ENCODE measurements at places on chromosomes 6 and 20.
A peak's percentile ranks its signal among the peaks of the same experiment; 100 is the strongest.

DNA sequence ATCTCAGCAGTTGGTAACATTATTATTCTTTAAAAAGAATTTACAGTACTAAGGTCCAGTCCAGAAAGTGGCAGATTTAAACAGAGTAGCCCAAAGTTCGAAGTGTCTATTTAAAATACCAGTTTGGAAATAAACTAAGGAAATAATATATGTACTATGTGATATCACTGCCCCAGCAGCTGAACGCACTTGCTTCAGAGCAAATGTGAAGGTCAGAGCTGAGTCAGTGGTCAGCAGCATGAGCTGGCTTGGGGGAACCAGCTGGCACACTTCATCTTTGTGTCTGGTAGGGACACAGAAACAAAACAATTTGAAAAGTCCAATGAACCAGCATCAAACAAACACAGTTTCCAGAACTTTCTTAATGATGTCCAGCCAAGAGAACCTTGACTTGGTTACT is 15.4 kb downstream of the TMEM14B start:
- DNase-seq = no peak

- no peak for DNase-seq
These were observed 75.7 kb downstream of the METTL24 start for GRCh38 chr6:110282412-110282811.

DNA sequence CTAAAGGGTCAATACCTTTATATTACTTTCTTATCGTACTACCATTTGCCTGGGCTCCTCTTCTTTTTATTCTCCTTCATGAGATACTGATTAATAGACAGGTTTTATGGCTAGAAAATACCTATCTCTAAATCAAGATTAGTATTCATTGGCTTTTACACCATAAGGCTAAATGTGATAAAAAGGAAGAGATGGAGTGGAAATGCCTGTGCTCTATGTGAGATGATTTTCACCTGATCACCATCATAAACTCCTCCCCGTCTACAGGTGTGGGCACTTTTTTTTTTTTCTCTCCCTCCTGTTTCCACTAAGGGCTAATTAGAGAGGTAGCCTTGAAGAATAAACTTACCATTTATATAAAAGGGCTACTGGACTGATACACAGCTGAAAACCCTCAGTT is at the start of gene GLYATL3:
Gene GLYATL3 (plus strand): TSS at position 301 of the 400 bp plus-strand sequence. CDS start 12,068 bp downstream, outside the sequence.
- no peak for DNase-seq

GRCh38 chr20:8518878-8519277 is 386.8 kb downstream of the PLCB1 start:
- no peak for DNase-seq

DNA sequence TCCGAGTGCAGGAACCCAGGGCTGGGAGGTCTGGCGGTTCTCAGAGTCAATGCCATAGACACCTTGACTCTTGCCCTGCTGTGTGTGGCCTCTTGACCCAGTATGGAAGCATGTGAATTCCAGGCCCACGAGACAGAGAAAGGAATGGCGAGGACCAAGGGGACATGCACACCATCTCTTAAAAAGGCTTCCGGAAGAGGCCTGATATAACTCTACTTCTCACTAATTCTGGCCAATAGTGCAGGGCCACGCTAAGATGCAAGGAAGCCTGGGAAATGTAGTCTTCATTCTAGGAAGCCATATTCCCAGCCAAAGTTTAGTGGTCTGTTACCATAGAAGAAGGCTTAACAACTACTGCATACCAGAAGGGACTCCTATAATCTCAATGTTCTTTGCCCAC is 177.0 kb upstream of the KCNG1 start:
- DNase-seq = no peak

- no peak for DNase-seq
These were observed 25.7 kb downstream of the SLC2A4RG start for GRCh38 chr20:63765082-63765873.

GRCh38 chr20:20023395-20023794 is 6.2 kb downstream of the NAA20 start:
- no peak for DNase-seq

GRCh38 chr6:88619951-88620350 is 343.5 kb downstream of the RNGTT start:
- no peak for DNase-seq

DNA sequence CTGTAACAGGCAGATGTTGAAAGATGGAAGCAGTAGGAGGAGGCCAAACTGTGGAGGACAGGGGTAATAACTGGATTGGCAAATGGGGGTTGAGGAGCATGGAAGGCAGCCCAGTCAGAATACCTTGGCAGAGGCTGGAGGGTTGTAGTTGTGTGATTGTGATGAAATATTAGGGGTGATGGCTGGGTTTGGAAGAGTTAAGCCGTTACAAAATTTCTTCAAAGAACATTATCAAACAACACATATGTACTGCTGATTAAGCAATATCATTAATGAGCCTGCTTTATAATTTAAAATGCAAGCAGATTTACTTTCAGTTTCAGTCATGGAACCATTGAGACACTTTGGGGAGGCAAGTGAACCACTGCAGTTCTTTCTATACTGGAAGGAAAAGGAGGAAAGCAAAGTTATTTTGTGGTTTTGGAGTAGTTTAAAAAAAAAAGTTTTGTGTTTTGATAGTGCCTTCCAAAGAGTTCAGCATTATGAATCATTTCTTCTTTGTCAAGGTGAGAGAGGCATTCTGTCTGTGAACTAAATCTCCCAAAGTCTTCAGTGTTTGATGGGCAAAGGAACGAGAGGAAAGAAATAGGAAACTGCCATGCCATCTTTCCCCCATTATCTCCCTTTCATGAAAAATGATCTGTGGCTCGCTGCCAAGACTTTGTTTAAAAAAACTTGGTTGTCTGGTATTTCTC is 20.7 kb downstream of the FOXO3 start:
- no peak for DNase-seq

DNA sequence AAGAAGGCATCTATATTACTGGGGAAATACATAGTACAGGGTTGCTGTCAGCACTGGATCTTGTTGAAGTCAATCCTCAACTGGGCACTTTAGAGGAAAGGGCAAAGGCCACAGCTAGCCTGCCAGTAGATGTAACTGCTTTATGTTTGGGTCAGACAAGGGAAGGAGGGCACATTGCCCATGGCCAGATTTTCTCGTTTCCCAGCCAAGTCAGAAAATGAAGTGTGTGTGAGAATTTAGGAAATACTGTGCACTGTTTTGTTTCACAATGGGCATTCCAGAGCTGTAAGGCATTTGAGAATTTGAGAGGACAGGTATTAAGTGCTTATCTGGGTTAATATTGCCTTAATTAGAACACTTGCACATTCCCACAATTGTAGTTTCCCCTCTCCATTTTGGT is 183.9 kb upstream of the MCHR2 start:
- no peak for DNase-seq

GRCh38 chr6:124066269-124066668 is 262.6 kb downstream of the NKAIN2 start:
- DNase-seq = no peak

GRCh38 chr6:151254451-151255081 is 14.8 kb downstream of the AKAP12 start:
- DNase-seq = no peak

GRCh38 chr20:60365882-60366281 is 407.7 kb downstream of the CDH26 start:
- no peak for DNase-seq

GRCh38 chr20:2408111-2408510 is 27.4 kb downstream of the TGM6 start:
- DNase-seq = no peak

DNA sequence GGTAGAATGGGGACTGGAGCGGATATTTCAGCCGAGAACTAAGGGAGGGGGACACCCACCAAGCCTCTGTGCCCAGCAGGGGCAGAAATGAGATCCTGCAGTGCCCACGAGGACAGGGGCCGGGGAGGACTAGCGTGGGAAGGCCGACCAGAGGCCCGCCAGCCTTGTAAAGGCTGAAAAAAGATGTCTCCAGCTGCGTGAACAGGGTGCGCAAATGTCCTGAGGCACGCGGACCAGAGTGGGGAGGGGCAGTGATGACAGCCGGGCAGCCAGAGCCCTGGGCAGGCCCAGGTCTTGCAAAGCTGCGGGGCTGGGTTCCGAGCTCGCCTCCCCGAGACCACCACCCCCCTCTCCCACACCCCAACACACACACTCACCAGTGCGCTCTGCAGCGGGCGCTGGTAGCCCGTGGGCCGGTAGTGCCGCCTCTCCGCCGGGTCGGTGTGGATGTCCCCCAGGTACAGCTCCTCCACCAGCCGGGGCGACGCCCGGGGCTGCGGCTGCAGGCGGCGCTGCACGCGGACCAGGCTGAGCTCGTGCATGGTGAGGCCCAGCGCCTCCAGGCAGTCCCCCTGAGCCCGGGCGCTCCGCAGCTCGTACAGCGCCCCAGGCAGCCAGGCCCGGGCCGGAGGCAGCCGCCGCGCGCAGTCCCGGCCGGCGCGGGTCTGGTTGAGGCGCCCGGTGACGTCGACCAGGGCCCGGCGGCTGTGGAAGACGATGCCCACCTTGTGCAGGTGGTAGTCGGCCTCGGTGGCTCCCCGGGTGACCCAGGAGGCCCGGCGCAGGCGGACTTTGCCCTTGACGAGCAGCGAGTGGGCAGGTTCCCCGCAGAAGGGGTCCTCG is 48.2 kb downstream of the APCDD1L start:
- DNase-seq = no peak

- DNase-seq = no peak
These were observed 1158.7 kb upstream of the EYS start for GRCh38 chr6:66865771-66866170.

DNA sequence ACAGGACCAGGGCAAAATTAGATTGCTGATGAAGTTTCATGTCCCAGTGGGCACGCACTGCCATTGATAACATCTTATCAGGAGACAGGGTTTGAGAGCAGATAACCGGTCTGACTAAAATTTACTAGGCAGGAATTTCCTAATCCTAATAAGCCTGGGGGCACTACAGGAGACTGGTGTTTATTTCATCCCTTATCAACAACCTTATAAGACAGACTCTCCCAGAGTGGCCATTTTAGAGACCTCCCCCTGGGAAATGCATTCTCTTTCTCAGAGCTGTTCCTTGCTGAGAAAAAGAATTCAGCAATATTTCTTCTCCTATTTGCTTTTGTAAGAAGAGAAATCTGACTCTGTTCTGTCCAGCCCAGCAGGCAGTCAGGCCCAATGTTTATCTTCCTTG is 423.4 kb upstream of the IMPG1 start:
- DNase-seq = no peak

- no peak for DNase-seq
These were observed 42.3 kb upstream of the COL21A1 start for GRCh38 chr6:56289721-56290120.

DNA sequence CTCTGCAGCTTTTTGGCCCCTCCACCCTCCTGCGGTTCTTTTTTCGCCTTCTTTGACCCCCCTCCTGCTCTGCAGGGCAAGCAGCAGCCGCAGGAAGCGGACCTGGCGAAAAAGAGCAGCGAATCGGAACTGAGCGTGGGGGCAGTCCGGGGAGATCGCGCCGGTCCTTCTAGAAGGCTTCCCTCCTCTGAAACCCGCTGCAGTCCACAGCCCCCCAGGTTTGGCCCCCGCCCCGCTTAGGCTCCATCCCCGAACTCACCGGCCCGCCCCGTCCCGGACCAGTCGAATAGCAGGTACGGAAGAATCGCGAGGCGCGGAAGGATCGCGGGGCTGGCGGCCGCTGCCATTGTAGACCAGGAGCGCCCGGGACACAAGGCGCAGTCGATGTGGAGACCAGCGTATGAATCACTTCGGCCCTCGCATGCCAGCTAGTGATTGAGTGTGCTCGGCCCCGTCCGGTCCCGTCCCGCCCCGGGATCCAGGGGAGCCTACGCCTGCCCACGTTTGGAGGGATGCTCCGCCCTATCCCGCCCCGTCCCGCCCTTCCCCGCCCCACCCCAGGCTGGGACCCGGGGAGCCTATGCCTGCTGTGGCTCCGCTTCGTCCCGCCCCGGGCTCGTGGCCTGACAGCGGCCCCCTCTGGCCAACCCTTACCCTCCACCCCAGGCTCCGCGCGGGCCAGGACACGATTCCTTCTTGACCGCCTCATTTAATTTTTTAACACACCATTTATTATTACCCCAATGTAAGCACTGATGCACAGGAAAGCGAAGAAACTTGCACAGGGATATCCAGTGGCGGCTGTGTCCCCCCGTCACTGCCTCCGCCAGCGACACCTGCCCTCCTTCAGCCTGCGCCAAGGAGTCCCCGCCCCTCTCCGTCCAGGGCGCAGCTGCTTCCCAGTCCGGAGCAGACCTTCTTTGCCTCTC is at the start of gene ULBP3:
Gene ULBP3 (minus strand): TSS at position 402 of the 929 bp plus-strand sequence. CDS start 55 bp downstream, at position 347.
- peak; percentile 95 for DNase-seq

DNA sequence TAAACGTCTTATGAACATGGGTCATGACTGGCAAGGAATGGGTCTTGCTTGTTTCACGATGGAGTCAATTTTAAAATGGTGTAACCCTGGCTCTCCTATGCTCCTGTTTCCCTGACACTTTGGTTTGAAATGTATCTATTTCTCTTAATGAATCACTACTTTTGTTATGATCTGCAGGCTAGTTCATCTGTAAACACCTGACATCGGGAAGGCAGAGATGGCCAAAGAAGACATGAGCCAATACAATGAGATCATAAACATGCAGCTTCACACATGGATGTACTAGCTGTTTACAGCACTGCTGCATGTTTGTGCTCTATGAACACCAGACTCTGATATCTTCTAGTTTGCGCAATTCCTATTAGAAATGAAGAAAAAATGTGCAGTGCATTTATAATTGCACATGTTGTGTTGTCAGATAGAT is 11.0 kb upstream of the RAD21L1 start:
- no peak for DNase-seq

- no peak for DNase-seq
These were observed 28.5 kb upstream of the ADGRF4 start for GRCh38 chr6:47669684-47670513.

GRCh38 chr20:57714409-57715267 is 4.8 kb upstream of the PMEPA1 start:
- peak; percentile 21 for DNase-seq
